ENCODE measurements at places on chromosomes 4 and X.
A peak's percentile ranks its signal among the peaks of the same experiment; 100 is the strongest.

GRCh38 chr4:103171006-103171405 is 27.1 kb downstream of the CENPE start:
- DNase-seq: no peak

DNA sequence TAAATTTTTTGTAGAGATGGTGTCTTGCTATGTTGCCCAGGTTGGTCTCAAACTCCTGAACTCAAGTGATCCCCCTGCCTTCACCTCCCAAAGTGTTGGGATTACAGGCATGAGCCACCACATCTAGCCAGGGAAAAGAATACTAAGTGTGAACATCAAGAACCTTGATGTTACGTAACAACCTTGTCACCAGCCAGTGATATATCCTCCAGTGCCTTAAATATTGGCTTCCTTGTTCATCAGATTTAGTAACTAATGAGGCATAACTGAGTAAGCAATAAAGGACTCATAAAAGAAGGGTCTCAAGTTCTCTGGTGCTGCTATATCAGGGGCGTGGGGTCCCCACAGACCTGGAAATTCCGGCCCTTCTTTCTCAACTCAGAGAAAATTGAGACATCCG is 60.5 kb upstream of the ENPEP start:
- no peak for DNase-seq

- no peak for DNase-seq
These were observed 101.2 kb upstream of the KLF3 start for GRCh38 chr4:38562751-38563198.

DNA sequence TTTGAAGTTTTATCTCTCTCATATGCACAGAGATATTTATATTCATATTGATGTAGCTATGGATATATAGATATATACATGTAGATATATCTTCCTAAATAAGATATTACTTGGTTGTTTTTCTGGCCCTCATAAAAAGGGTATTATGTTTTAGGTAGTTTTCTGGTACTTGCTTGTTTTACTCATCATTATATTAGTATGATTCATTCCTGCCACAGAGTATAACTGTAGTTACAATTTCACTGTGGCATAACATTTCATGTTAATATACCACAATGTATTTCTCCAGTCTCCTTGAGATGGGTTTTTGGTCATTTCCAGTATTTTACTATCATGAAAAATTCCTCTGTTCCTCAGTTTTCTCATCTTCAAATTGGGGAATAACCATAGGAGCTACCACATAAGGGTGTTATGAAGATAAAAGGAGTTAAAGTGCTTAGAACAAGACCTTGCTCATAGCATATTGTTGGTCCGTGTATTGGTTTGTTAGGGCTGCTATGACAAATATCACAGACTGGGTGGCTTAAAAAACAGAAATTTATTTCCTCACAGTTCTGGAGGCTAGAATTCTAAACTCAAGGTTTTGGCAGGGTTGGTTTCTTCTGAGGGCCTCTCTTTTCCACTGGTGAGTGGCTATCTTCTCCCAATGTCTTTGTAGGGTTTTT is 129.7 kb downstream of the TMEM164 start:
- DNase-seq: no peak

GRCh38 chrX:130028196-130028595 is 45.8 kb downstream of the BCORL1 start:
- DNase-seq: peak; percentile 4

DNA sequence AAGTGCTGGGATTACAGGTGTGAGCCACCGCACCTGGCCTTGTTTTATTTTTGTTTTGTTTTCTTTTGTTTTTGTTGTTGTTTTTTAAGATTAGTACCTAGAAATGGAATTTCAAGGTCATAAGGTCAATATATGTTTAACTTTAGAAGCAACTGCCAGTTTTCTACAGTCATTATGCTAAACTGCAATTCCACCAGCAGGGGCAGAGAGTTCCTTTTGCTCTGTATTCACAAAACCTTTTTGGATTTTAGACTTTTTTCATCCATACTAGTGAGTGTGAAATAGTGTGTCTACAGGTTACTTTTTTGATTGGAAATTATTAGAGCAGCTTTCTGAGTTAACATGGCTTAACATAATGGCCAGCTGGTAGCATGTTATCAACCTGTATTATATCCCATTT is 580.6 kb downstream of the TRIML1 start:
- no peak for DNase-seq

- peak; percentile 35 for DNase-seq
These were observed 44.2 kb downstream of the TBC1D14 start for GRCh38 chr4:6953751-6954380.
